SJSA1 (cell line): ENCODE measurements at places on chromosomes 1 and 21. TPM values are rescaled to one million over a fixed set of nuclear protein-coding genes. Genes with fewer than 3 reads are reported as not detected.

Gene AMY1C
- not detected in 2 replicates for total RNA-seq

Gene TNFRSF18
- total RNA-seq: not detected in 2 replicates

Gene UBXN10
- not detected in 2 replicates for total RNA-seq

Gene CD84
- total RNA-seq: not detected in 2 replicates

Gene KRTAP12-2
- total RNA-seq: not detected in 2 replicates
